ENCODE measurements at places on chromosomes 2 and 18.

- no peak for DNase-seq
Measured at GRCh38 chr2:177169810-177170514, 42.6 kb upstream of the HNRNPA3 start.

DNA sequence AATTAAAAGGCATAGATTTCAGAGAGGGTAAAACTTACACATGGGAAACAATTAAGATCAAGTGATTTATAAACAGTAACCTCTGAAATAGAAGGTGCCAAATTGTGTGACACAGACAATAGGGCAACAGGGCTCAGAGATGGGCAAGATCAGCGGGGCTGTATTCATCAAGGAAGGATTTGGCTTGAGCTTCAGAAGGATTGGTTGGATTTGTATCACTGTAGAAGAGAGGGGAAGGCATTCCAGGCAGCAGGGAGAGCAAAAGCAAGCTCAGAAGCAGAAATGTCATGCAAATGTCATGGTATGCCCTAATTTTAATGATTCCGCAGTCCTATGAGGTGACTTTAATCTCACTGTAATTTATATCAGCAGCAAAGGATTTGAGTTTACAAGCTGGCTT, 415.0 kb upstream of the NRP2 start:
- DNase-seq = no peak

DNA sequence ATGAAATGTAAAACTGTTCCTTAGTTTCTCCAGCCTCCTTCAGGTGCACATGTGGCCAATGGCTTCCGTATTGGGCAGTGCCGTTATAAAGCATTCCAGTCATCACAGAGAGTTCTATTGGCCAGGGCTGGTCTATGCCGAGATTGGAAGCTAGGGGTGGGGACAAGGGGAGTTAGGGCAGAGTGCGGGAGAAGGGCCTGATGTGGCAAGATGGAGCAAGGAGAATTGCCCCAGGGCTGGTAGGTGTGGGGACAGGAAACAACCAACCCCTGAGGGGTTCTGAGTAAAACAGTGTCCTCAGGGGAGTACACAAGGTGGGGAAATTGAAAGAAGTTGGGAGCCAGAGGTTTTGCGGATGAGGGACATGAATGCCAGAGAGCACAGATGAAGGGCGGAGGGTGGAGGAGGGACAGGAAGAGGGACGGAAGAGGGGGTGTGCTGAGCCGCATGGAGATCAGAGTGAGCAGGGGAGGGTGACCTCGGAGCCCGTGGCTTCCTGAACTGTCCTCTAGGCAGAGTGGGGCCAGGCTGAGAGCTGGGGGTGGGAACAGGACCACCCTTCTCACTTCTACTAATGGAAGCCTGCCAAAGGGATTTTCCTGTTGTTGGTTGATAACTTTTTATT, 9.1 kb upstream of the ATP6V1C2 start:
- no peak for DNase-seq

DNA sequence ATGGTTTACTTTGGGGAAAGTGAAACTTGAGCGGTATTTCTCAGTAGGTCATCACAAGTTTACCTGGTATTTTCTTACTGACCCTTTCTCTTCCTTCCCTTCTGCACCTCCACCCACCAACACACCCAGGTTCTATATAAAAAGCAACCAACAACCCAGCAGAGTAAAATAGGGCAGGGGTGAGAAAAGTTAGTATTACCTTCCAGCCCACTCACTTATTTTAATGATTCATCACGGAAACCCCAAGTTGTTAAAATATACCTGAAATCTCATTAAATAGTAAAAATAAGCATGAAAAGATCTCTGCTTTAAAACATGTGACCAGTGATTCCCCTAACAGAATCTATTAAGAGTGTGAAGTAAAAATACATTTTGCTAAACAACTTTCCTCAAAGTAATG, 306.1 kb downstream of the ZEB2 start:
- no peak for DNase-seq

GRCh38 chr2:100317634-100318033, 4.7 kb downstream of the LONRF2 start:
- no peak for DNase-seq

- DNase-seq = no peak
Measured at GRCh38 chr18:62071071-62071470, 115.8 kb downstream of the PIGN start.

DNA sequence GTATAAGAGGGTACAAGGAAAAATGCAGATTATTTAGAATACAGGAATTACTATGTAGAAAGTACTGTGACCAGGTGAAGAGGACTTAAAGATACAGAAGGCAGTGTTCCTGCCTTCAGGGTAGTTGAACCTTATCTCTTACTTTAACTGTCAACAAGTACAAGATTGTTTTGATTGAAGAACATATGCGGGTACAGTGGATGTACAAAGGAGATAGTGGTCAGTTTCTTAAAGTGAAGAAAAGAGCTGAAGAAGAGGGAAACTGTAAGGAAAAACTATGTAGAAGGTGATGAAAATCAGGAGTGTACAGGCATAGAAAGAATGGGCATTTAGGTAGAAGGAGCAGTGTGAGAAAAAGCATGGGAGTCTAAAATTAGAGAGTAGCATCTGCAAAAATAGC, 2.2 kb downstream of the RALBP1 start:
- no peak for DNase-seq

GRCh38 chr2:31874071-31874470, 136.7 kb downstream of the MEMO1 start:
- no peak for DNase-seq

DNA sequence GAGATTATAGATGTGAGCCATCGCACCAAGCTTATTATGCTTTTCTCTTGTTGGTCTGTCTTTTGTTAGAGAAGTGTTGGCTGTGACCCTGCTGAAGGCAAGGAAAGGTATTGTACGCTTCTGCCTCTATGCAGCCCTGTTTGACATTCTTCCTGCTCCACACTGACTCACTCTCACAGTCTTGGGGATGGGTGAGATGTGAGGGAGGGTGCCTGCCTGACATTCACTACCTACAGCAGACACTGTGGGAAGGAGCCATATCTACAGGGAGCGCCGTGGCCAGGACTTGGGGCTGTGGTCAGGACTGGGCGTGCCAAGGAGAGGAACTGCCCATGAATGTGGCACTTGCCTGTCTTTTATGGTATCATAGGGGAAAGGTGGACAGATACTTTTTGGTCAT, 43.9 kb upstream of the FHL2 start:
- DNase-seq = no peak

DNA sequence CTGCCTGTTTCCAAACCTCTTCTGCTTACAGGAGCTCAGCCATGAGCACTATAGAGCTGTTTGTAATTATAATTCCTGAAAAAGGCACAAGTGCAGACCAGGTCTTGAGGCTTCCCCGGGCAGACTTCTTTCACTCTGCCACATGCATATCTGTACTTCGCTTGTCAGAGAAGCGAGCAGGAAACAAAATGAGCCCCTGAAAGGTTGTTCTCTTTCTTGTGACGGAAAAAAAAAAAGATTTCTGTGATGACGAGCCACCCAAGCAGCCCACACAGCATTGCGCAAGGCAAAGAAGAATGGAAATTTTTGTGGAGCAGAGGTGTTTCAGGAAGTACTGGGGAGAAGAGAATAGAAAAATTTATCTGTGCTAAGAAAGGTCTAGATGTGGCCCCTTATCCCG, 54.0 kb upstream of the LINC00305 start:
- no peak for DNase-seq

GRCh38 chr2:24352664-24353063, 7.7 kb downstream of the ITSN2 start:
- no peak for DNase-seq

- DNase-seq = no peak
Measured at GRCh38 chr2:37776487-37776886, 105.0 kb upstream of the CDC42EP3 start.

- no peak for DNase-seq
Measured at GRCh38 chr2:231642631-231643494, 50.2 kb downstream of the TEX44 start.

DNA sequence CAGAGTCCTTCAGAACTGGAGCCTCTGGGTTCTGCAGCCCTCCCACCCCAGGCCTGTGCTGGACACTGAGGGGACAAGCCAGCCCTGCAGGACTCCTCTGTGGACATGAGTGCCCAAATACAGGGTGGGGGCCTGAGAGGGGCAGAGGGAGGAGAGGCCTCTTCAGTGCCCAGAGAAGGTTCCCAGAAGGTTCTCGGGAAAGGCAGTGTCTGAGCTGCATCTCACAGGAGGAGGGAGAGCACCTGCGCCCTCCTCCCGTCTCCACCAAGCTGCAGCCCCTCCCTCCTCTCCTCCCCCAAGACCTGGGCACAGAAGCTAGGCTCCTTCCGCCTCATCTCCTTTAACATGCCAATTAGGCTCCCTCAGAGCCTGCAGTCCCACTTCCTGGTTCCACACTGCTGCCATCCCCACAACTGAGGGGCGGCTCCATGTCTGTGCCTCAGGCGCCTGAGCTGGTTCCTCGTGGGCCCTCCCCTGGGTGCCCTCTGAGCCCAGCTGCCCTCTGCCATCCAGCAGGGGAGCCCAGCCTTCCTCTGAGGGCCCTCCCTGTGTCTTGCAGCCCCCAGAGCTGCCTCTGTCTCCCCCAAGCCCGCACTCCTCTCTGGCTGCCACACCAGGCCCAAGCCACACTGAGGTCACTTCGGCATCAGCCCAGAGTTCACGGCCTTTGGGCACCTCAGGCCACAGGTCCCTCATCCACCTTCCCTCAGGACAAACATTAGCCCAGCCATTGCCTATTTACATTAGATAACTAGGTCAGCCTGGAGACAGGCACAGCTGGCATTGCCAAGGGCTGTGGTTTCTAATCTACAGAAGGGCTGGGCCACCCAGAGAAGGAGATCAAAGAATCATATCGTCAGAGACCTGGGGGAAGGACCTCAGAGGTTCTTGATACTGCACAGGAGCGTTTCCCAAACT, 28.9 kb downstream of the KCNK3 start:
- DNase-seq = no peak

DNA sequence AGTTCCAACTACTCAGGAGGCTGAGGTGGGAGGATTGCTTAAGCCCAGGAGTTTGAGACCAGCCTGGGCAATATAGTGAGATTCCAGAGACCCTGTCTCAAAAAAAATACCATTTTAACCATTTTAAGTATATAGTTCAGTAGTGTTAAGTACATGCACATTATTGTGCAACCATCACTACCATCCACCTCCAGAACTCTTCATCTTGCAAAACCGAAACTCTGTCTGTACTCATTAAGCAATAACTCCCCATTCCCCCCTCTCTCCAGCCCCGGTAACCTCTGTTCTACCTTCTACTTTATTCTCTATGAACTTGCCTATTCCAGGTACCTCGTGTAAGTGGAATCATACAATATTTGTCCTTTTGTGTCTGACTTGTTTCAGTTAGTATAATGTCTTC, 86.4 kb downstream of the GFPT1 start:
- no peak for DNase-seq

DNA sequence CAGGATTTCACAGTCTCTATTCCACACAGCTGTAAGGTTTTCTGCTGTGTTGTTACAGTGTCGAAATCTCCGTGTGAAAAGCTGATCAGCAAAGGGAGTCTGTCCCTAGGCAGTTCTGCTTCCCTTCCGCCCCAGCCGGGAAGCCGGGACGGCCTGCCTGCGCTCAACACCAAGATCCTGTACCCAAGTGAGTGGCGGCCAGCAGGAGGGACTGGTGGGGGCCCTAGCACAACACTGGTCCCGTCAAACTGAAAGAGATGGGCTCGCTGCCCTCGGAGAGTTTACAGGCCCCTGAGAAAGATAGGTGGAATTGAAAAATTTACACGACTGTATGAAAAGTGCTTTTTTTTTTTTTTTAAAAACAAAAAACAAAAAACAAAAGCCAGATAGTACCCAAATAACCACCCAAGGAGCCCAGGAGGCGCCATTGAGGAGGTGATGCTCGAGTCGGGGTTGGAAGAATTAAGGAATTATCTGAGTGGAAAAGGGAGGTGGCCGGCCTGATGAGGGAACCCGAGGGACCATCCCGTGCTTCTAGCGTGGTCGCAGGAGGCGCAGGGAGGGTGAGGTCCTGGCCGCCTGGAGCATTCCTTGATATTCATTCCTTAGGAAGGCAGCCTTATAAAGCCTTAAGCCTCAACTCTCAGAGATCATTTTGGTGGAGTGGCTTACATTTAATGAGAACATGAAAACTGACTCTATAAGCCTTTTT, 96.7 kb downstream of the DGKD start:
- DNase-seq = no peak

GRCh38 chr18:5914951-5915350, 19.6 kb upstream of the TMEM200C start:
- DNase-seq = no peak
